ENCODE measurements at places on chromosomes 2 and 18. TPM values are rescaled to one million over a fixed set of nuclear protein-coding genes. Genes with fewer than 3 reads are reported as not detected.

DNA sequence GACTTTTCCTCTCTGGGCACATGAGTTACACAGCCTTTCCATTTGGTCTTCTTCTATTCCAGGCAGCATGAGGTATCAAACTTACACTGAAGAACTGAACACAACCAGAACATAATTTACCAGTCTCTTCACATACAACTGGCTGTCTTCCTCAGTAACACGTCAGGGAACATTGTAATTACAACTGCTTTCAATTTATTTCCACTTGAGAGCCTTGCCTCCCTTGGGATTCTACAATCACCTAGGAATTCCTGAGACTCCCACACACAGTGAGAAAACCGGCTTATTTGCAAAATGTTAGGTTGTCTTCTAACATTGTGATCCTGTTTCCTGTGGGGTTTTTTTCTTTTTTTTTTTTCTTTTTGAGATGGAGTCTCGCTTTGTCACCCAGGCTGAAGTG lies 149.9 kb downstream of the TMX3 start:
- H3K27me3 ChIP-seq, result no peaks in the 10 kb centered on the region
- no peak overlapping the region for H3K4me3 ChIP-seq
- no peak for DNase-seq
- no peaks in the 10 kb centered on the region for H3K4me1 ChIP-seq
- no peak overlapping the region for H3K27ac ChIP-seq
- H3K36me3 ChIP-seq, result no peaks in the 10 kb centered on the region

GRCh38 chr18:57210107-57210715 lies 63.3 kb downstream of the BOD1L2 start:
- H3K27me3 ChIP-seq, result no peaks in the 10 kb centered on the region
- no peak overlapping the region for H3K27ac ChIP-seq
- peaks cover 14% of the 10 kb centered on the region for H3K4me1 ChIP-seq
- peak overlapping the region; percentile 5 for H3K4me3 ChIP-seq
- no peaks in the 10 kb centered on the region for H3K36me3 ChIP-seq

- no peaks in the 10 kb centered on the region for H3K4me1 ChIP-seq
- H3K4me3 ChIP-seq, result no peak overlapping the region
- H3K27me3 ChIP-seq, result no peaks in the 10 kb centered on the region
These were observed 14.6 kb downstream of the PARD6G start for GRCh38 chr18:80232710-80233109.

DNA sequence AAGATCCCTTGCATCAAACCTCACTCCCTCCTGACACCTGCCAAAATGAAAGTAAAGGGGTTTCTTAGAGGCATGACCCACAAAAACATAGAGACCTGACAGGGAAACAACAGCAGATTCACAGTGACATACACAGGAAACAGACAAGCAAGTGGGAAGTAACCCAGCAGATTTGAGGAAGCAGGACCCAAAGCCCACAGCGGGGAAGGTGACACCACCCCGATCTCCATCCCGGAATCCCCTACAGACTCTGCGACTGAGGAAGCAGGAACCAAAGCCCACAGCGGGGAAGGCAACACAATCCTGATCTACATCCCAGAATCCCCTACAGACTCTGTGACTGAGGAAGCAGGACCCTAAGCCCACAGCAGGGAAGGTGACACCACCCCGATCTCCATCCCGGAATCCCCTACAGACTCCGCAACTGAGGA lies 21.6 kb downstream of the CIB4 start:
- DNase-seq, result no peak
- H3K4me1 ChIP-seq, result peaks cover 4% of the 10 kb centered on the region
- no peaks in the 10 kb centered on the region for H3K36me3 ChIP-seq
- no peak overlapping the region for H3K4me3 ChIP-seq
- H3K27ac ChIP-seq, result no peak overlapping the region

DNA sequence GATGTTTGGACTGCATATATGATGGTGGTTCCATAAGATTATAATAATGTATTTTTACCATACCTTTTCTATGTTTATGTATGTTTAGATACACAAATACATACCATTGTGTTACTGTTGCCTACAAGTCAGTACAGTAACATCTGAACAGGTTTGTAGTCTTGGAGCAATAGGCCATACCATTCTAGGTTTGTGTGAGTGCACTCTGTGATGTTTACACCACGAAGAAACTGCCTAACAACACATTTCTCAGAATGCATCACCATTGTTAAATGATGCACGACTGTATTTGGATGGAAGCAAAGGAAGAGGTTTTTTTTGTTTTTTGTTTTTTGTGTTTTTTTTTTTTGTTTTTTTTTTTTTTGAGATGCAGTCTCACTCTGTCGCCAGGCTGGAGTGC lies 9.5 kb downstream of the DUSP19 start:
- no peak overlapping the region for H3K27ac ChIP-seq
- no peaks in the 10 kb centered on the region for H3K4me1 ChIP-seq
- H3K27me3 ChIP-seq, result no peaks in the 10 kb centered on the region
- H3K36me3 ChIP-seq, result no peaks in the 10 kb centered on the region
- no peak overlapping the region for H3K4me3 ChIP-seq
- DNase-seq, result no peak

DNA sequence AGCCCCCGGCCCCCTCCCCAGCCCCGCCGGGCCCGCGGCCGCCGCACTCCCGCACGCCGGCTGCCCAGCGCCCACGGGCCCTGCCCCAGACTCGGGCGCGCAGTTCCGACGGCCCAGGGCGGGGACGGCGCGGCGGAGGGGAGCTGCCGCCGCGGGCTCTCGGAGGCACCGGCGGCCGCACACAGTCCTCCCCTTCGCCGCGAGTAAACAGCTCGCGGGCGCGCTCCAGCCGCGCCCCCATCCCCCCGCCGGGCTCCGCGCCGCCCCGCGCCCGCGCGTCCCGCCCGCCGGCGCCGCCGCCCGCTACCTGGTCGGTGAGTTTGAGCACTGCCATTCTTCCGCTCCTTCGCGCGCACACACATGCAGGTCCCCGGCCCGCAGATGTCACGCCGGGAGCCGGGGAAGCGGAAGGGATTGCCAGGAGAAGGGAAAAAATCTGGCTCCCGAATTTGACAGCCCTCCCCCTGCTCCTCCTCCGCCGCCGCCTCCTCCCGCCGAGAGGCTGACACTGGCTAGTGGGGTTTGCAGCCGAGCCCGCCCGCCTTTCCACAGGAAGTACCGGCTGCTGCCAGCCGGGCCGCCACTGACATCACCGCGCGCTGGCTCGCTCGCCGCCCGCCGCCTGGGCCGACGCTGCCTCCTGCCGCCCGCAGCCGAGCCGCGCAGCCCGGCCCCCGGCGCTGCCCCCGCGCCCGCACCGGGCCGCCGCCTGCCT lies at the start of gene ANKRD44:
TSS of gene ANKRD44 (minus strand) at position 510 of the 715 bp plus-strand sequence. CDS start at position 334, 176 bp downstream.
- H3K27me3 ChIP-seq, result no peaks in the 10 kb centered on the region
- peak within 1 kb of the TSS; percentile 75 for H3K27ac ChIP-seq

The CNGA3 gene
- total RNA-seq, result not detected

The COBLL1 gene
- total RNA-seq, result 23.9 TPM

The TMEM200C gene
- total RNA-seq, result 0.19 TPM

Data from heart left ventricle (tissue), 16 donors.